ENCODE measurements at places on chromosomes 12 and 14.

GRCh38 chr12:132583411-132583710, 27.0 kb downstream of the LRCOL1 start:
- no peak for DNase-seq

- no peak for DNase-seq
These were observed 4.0 kb downstream of the VPS37B start for GRCh38 chr12:122891661-122892525.

DNA sequence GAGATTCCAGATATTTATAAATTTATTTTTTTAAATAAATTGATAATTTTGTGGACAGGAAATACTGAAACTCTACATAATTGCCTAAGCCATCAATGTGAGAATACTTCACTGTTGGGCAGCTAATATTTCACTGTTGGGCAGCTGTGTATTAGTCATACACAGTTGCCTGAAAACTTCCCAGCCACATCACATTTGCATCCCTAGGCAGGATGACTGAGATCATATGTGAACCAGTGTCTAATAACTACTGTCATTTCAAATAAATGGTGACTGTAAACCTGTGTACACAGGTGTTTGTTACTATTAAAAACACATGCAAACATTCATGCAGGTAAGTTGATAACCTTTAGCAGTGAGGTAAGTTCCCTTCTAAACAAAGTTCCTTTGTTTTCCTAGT, 43.9 kb downstream of the TMTC3 start:
- DNase-seq: no peak

DNA sequence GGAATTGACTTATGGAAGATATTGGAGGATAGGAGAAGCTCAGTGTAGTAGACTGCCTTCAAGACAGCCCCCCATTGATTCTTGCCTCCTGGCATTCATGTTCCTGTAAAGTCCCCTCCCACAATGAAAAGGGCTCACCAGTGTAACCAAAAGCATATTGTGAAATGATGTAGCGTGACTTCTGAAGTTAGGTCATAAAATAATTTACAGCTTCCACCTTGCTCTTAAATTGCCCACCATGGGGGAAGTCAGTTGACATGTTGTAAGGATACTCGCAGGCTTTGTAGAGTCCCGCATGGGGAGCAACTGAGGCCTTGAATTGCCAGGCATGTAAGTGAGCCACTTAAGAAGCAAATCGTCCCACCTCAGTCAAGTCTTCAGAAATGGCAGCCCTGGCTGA, 25.1 kb downstream of the GTSF1 start:
- DNase-seq: no peak

- no peak for DNase-seq
These were observed 930.5 kb upstream of the NOVA1 start for GRCh38 chr14:27528328-27528727.

DNA sequence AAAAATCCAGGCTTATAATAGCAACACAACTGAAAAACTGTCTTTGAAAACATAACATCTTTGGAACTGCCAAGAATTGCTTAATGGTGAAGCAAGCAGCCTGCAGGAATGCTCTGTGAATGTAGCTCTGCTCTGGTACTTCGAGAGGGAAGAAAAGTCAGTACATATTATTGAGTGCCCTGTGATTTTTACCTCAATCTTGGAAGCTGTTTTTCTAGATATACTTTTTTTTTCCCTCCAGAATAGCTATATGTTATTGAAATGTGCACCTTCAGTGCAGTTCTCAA, 508.1 kb downstream of the PCNX1 start:
- DNase-seq: no peak

DNA sequence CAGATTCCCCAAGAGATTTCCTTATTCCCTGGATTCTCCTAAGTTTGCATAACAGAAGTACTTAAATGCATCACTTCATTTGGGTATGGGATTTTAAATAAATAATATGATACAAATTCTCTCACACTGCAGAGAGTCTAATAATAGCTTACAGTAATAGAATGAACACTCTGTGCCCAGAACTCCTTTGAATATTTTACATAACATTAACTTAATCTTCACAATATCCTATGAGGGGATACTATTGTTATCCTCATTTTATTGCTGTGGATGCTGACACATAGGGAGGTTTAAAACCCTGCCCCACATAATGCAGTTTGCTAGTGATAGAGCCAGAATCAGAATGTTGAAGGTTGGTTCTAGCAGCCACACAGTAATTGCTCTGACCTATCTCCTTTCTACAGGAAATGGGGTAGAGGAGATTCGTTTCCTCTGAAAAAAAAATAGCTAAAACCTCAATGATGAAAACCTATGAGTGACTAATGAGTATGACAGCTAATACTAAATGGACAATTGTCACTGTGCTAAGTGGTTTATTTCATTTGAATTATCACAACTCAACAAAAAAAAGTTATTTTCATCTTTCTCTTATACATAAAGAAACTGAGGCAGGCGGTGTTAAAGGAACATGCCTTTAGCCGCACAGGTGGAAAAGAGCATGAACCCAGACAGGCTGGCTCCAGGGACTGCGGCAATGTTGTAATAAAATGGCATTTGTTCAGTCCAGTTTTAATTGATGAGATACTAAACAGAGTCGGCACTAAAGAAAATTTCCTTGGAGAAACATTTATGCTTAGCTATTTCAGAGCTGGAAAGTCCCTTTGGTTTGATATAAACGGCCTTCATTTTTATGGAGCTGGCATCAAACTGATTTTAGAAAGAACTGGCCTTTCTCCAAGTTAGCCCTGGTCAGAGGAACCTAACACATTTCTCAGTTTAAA, 880.9 kb downstream of the NRXN3 start:
- DNase-seq: no peak

DNA sequence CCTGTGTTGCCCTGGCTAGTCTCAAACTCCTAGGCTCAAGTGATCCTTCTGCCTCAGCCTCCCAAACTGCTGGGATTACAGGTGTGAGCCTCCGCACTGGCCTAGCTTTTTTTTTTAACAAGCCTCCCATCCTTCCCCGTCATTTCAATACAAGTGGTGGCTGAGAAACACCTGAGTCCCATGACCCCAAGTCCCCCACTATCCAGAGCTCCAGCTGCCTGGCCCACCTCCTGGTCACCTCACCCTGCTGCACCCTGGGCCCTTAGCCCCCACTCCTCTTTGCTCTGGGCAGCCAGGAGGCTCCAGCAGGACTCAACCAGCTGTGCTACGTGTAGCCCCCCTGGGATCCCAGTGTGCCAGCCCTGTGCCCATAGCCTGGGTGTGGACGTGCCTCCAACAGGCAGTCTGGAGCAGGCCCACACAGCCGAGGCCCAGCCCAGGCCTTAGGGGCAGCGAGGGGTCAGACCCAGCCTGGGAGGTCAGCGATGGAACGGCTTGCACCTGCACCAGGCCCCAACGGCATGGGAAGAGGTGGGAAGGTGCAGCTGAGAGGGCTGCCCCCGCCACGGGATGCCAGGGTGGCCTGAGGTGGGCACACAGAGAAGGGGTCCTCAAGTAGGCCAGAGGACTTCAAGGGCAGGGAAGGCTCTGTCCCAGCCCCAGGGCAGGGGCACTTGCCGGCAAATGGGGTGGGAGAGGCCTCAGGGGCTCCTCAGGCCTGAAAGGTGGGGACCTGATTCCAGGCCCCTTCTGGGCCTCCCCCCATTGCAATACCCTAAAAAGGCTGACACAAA, 6.5 kb downstream of the AHNAK2 start:
- no peak for DNase-seq

- peak; percentile 43 for DNase-seq
These were observed 1.1 kb downstream of the GPHN start for GRCh38 chr14:66508846-66509621.

- peak; percentile 66 for DNase-seq
These were observed 18.1 kb downstream of the VSX2 start for GRCh38 chr14:74257078-74257940.

- DNase-seq: no peak
These were observed 143.0 kb upstream of the DDHD1 start for GRCh38 chr14:53295985-53296582.
